ENCODE measurements at places on chromosomes 7 and 10.

GRCh38 chr10:13690281-13690825 lies 103.6 kb downstream of the PRPF18 start:
- DNase-seq: peak; percentile 84

DNA sequence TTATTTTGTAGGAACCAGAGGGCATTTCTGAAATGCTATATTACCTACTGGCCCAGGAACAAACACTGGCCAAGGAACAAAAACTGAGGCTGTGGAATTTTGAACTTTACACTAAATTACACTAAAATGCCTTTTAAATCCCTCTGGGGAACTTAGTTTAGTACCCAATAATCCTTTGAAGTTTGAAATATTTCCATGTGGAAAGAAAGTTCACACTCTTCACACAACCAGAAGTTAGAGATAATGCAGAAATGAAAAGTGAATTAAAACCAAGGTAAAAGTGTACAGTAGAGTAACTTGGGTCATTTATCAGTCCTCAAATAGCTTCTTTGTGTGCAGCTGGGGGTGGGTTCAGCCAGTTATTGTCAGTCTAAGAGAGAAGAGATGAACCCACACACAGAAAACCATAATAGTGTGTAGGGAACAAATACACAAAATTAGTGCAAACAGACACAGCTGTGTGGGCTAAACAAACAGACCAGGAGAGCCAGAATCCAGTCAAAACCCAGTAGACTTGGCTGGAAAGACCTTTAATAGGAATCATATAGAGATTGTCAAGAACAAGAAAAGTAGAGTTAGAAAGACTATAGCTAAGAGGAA lies 46.5 kb upstream of the DGKI start:
- DNase-seq: no peak

- DNase-seq: no peak
Observed at GRCh38 chr7:155166108-155166507, 96.0 kb downstream of the HTR5A start.

DNA sequence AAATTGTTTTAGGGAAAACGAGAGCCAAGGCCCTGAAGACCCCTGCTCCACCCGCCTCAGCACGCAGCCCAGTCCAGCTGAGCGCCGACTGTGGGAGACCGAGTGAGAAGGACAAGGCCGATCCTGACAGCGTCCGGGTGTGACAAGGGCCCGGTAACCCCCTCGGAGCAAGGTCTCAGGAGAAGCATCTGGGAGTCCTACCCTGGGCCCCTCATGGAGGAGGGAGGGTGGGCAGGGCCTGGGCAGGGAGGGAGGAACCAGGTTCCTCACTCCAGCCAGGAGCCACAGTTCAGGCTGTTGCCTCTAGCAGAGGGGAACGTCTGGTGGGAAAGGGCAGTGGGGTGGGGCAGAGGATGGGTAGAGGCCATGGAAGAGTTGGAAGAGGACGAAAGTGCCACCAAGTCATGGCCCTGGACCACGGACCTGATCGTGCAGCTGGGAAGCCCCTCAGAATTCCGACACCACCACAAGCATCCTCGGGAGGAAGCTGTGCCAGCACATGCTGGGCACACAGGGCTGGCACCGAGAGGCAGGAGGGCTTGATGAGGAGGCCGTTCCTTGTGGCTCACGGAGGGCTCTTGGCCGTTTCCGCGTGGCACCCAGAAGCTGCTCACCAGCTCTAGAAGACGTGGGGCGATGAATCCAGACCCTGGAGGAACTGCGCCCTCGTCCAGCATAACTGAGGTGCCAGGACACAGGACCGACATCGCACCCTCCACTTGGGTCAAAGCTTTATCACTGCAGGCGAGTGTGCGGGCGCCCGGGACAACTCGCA lies 2.2 kb upstream of the KNDC1 start:
- no peak for DNase-seq

DNA sequence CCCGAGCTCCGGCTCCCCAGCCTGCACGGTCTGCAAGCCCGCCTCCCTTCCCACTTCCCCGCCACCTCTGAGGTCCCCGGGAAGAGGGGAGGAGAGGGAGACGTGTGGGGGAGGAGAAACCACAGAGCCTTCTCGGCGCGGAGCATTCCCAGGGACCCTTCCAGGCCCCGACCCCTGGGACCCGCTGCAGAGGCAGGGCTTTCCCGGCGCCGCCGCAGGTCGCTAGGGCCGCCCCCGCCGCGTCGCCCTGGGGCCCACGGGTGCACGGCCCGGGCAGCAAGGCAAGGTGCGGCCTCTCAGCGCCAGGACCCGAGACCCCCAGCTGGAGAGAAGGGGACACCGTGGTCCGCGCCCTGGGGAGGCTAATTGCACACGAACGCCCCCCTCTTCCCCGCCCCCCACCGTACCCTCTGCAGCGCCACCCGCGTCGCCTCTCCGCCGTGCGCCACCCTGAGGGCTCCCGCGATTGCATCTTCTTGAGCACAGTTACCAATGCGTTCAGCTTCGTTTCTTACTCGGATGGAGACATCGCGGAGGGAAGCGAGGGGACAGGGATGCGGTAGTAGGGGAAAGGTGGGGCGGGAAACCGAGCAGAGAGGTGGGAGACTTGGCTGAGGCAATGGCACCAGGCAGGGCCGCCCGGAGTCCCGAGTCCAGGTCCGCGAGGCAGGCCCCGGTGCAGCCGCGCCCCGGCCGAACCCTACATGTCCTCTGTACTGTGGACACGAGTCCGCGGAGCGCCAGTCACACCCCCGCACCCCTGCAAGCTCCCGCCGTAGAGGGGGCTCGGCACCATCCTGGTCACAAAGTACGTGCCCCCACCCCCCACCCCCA lies 28.9 kb downstream of the SKIDA1 start:
- DNase-seq: no peak

DNA sequence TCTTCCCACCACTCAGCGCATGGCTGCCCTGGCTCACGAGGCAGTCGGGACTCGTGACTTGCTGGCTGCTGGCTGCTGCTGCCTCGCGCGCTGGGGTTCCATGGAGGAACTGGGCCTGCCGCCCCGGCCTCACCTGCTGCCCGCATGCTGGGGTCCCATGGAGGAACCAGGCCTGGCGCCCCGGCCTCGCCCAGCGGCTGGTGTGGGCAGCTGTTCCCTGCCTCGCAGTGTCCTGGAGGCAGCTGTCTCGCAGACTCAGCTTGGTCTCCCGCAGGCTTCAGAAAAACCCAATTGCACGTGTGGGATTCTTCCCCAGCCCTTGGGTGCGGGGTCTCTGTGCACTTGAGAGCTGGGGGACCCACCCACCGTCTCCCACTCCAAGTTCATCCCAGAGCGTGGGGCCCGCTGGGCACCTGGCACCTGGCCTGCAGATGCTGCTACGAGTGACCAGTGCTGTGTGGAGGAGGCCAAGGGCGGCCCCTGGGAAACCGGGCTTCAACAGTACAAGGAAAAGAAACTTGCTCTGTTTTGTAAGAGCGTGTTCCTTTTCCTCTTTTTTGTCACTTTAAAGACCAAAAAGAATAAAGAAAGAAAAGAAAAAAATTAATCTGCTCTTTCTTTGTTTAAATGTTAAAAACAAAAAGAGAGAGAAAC lies 20.4 kb downstream of the PWWP2B start:
- no peak for DNase-seq

DNA sequence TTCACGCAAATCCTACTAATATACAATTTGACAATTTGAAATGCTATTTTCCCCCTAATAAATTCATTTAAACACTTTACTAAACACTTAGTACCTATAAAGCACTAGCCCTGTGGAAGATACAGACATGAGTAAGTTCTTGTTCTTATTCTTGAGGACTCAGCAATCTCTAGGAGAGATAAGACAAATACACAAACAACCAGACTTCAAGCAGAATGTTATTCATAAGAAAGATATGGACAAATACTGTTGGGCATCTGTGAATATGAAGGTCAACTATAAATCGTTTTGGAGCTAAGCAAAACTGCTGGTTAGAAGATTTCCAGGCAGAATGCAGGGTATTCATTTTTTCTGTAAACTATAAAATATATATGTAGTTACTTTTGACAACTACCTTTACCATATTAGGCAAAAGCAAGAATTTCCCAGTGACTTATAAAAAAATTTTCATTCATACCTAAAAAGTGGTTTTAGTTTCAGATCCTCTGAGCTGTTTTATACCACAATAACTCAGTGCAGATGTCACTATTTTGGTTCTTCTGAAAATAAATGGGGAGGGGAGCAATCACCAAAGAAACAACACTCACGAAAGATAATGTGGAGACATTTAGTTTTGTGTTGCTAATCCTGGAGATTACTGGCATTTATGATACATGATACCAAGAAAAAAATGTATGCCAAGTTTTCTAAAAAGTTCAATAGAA lies 3.8 kb downstream of the VPS41 start:
- no peak for DNase-seq

DNA sequence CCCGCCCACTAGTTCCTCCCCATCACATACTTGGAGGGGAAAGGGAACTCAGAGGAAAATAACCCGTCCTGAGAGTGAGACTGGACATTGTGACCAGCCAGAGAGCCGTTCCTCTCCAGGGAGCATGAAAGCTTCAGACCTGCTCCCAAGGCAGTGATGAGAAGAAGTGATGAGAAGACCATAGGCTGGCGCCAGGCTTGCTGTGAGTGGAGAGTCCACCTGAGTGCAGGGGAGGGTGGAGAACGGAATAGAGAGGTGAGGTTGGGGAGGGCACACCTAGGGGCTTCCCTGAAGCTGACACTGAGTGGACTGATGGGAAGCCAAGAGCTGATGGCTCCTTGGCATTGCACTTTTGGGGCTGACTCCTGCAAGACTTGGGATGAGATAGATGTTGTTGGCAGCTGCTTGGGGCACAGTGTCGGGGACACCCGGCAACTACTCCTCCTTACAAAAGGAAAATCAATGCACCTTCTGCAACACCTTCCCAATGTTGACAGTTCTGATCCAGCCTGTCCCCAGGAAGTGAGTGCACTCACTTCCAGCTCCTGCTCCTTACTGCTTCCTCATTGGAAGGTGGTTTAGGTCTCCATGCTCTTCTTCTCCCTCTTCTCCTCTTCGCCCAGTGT lies 79.4 kb downstream of the EMX2 start:
- no peak for DNase-seq

DNA sequence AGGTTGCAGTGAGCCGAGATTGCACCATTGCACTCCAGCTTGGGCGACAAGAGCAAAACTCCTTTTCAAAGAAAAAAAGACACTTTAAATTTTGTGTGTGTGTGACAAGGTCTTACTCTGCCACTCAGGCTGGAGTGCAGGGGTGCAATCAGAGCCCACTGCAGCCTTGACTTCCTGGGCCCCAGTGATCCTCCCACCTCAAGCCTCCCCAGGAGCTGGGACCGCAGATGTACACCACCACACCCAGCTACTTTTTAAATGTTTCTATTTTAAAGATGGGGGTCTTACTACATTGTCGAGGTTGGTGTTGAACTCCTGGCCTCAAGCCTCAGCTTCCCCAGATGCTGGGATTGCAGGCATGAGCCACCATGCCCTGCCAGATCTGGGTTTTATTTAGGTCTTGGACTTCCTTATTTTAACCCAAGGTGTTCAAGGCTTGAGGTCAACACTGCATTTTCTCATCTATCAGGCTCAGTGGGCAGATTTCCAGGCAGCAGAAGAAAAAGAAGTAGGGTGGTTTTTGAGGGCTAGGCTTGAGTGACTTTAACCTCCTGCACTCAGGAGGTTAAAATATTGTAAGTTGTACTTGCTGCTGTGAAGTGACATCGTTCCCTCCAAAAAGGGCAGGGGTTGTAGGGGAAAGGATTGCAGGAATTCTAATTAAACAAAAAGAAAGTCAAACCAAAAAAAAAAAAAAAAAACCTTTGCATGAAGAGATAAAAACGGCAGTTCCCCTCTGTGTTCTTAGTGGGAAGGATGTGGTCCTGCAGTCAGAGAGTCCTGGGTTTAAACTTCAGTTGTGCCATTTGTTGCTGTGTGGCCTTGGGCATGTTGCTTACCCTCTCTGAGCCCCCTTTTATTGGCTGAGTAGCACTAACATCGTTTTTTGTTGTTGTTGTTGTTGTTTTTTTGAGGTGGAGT lies 71.5 kb downstream of the CARD11 start:
- DNase-seq: no peak

- no peak for DNase-seq
Observed at GRCh38 chr10:101666083-101666482, 28.9 kb downstream of the FBXW4 start.

- no peak for DNase-seq
Observed at GRCh38 chr10:112356686-112357085, 17.2 kb upstream of the ACSL5 start.

DNA sequence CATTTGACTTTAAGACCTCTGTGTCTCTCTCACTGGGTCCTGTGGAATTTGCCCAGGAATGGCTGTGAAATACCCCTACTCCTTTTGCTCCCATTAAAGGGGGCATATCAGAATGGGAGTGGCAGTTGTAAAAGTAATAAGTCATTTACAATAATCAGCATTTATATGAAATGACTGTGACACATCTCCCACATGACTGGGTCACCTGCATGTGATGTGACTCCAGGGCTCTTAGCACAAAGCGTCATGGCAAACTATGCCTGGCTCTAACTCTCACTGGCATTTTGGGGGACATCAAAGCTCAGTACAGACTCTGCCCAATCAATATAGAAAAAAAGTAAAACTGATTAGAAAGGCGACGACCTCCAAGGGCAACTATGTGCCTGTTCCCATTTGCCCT lies 157.6 kb downstream of the RPS24 start:
- DNase-seq: no peak

DNA sequence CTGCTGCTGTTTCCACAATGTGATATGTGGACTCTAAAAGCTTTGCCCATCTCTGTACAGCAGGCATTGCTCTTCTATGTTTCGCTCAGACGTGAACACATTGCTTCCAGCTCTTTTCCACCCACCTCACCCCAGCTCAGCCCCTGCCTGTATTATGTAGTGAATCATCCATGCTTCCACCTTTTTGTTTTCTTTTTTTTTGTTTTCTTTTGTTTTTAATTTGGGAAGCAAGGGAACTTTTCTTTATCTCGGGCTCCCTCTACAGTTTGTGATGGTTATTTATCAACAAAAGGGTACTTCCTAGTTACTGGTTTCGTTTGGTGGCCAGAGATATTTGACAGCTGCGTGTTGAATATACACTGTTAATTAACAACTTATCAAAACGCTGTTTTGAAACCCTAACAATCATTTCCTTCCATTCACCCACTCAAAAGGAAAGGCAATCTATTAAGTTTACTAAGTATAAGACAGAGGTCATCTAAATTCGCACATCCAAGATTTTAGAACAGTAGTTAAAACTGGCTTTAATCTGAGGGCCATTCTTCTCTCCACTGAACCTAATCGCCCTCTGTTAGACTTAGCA lies 127.9 kb upstream of the STK17A start:
- DNase-seq: no peak

DNA sequence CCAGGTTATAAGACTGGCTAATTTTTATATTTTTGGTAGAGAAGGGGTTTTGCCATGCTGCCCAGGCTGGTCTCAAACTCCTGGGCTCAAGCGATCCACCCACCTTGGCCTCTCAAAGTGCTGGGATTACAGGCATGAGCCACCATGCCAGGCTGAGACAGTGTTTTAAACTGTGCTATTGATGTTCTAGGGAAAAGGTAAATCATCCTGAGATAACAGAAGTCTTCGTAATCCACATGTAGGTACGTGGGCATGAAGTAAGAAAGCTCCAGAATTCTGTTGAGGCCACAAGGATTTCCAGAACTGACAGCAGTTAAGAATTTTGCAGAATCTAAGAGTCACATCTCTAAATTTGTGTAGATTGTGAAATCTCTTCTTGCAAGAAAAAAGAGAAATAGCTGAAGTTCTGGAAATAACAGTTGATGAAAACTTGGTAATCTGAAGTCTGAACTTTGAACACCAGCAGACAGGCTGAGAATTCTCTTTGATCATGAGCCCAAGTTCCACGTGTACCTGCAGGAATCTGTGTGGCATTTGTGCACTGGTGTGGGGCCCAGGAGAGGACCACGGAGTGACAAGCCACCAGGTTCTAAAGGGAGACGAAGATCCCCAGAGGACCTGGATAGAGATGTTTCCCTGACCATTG lies 24.6 kb downstream of the C7orf33 start:
- DNase-seq: no peak

- no peak for DNase-seq
Observed at GRCh38 chr7:131557652-131558385, 1.4 kb upstream of the PODXL start.
